ENCODE measurements at places on chromosomes 2 and 18.

DNA sequence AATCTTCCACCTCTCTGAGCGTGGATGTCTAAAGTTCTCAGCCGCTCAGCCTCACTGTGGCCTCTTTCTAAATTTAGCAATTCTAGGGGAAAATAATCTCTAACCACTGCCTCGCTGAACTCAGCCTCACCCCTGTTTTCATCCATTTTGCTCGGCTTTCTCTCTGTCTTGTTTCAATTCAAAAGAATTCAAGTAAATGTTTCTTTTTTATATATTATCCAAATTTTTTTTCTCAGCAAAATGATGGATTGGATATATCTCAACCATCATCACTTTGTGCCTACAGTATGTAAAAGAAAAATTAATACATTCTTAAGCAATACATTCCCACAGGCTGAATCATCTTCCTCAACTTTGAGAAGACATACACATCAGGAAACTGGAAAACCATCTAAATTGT lies 24.0 kb upstream of the GALNT5 start:
- DNase-seq = no peak

DNA sequence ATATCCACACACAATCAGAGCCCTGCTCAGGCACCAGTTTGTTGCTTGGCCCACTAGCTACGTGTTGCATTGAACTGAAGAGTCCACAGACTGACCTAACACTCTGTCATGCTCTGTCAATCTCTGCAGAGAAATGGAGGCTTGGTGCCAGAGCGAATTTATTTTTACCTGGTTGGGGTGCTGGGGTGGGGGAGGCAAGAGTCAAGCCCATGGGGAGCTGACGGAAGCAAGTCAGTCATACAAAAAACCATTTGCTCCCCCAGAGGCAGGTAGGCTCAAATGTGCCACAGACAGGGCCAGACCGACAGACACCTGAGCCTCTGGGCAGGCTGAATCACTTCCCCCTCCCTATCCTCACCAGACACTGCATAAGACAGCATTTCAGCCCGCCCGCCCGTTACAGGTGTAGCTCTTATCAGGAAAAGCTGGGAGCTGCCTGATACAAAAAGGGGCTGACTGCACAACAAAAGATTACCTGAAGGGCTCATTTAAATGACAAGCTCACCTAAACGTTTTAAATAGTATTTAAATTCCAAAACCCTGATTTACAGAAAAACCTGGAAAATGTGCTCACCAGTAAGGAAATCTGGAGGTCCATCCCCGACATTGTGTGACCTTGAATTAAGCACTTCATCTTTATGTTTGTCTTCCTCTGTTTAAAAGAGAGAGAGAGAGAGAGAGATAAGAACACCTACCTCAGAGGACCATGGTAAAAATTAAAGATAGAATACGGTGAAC lies 2.1 kb upstream of the PCBP1 start:
- no peak for DNase-seq

DNA sequence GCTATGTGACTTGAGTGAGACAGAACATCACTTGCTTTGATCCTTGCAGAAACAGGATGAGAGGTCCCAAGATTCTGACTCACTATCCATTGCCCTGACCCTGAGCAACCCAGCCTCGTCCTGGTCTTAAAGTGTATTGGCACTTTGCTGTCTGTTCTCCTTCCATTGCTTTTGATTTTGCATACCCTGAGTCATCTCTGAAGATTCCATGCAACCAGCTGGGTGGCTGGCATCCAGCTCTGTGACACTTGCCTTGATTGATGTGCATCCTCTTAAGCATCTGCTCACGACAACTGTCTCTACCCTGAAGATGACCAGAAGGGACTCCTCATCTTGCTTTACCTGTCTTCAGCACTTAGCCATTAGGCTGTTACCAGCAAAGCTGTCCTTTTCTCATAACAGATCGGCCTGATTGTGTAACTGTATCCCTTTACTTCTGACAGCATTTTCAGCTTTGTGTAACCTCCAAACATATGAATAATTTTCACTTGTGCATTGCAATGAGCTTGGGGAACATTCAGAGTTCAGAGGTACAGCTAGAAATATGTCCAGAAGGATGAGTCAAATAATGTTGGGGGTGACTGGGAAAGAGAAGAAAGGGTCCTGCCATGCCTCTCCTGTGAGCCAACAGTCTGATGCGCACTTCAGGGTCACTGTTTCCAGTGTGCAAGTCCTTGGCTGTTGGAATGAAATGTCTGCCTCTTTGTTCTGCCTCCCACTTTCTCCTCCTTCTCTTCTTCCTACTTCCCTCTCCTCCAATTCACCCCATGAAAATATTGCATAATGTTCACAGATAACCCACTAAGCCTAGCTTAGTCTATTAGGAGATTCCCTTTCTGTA lies 249.7 kb upstream of the OSR1 start:
- no peak for DNase-seq

DNA sequence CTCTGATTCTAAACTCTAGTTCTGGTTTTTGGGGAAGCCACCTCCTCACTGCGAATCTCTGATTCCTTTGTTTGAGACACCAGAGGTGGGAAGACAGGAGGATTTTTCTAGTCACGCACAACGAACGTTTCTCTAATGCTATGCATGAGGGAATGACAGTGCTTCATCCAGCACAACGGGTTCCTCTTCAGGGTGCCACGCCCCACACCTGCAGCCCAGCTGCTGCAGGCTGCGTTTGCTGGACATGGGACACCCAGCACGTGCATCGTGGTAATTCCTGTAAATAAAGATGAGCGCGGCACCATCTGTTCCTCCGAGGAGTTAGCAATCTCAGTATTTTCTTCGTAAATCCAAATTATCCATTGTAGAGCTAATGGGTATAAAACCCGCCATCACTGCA lies 37.5 kb upstream of the TPO start:
- DNase-seq = no peak

DNA sequence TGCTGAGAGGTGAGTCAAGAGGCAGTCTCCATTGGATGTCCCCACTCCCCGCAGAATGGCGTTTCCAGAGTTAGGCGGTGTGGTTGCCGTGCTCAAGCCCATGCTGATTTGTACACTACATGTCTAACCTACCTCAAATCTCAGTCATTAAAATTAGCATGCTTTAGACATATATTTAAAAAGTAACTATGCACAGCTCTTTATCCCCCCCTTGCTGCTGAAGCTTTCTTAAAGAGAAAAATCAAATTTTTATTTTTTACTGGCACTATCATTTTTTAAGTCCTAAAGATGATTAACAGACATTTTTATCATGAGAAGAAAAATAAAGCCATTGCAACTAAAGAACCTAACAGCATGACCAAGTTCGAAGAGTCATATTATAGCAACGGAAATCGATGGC lies 42.9 kb downstream of the BOLA3 start:
- DNase-seq = no peak

All from GM13976 (cell line).